Stimulated activated CD8-positive, alpha-beta memory T cell treated with anti-CD3 and anti-CD28 coated beads, Interleukin-2, amount 100 ng/mL, for 48 hours (primary cell): ENCODE measurements at places on chromosomes 6 and 20.
A peak's percentile ranks its signal among the peaks of the same experiment; 100 is the strongest.

GRCh38 chr6:39166189-39166911, 51.4 kb upstream of the SAYSD1 start:
- peak; percentile 83 for DNase-seq

DNA sequence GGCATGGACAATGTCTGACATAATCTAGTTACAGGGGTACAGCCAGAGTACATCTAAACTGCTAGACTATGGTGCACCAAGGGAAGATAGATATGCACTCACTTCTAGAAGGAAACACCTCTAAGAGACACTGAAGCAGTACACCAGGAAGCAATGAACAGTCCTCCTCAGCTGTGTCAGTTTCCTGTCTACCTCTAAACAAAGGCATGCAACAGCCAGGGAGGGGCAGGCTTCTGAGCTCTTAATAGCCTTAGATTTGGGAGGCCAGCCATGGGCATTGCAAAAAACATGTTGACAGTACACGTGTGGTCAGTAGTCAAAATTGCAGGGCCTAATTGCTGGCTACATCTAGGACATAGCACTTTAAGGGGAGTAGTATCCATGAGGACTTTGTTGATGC, 21.4 kb downstream of the CRYBG1 start:
- DNase-seq: no peak

DNA sequence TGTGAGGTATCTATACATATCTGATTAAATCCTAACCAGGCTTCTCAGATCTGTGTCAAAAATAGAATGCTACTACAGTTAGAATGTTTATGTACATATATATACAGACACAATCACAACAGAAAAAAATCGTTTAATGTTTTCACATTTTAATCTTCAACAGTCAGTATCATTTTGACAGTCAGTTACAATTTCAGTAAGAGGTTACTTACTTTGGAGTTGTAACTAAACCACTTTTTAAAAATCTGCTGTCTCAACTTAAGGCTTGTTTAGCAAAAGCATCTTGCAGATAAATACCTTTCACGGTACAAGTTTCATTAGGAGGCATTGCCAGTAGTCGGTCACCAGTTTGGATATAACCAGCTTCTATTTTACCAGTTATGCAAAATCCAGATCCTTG, 32.3 kb upstream of the ALDH8A1 start:
- DNase-seq: no peak

GRCh38 chr20:50895111-50895830, 36.0 kb downstream of the ADNP start:
- no peak for DNase-seq

- DNase-seq: no peak
These were observed 16.7 kb downstream of the BTN2A1 start for GRCh38 chr6:26474439-26474881.

GRCh38 chr6:112216662-112217551, 37.5 kb downstream of the LAMA4 start:
- DNase-seq: no peak

DNA sequence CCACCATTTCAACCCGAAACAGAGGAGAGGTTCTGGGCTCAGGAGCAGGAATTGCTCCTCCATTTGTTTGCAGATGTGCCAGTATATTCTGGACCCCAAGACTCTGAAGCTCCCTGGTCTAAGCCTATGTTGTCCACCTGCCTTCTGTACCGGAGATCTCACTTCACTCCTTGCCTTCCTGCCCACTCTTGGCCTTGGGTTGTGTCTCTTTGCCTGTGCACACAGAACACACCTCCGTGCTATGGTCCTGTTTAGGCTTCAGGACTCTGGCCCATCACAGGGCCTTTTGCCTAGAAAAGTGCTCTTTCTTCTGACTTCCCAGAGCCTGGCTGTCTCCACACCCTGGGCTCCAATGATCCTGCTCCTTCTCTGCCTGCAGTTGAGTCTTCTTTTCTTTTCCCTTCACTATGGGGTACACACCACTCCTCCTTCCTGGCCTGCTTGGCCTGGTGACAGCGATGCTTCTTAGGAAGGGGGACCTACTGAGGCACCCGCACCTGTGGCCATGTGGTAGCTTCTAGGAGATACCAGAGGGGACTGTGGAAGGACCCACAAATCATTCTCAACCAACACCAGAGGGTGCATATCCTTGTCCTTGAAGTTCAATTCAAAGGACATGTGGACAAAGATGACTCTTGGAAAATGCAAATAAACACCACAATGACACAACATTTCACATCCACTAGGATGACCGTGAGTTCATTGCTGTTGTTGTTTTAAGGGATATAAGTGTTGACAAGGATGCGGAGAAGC, 75.1 kb downstream of the FOXA2 start:
- DNase-seq: no peak
